ENCODE measurements at places on chromosomes 12 and 14. TPM values are rescaled to one million over a fixed set of nuclear protein-coding genes. Genes with fewer than 3 reads are reported as not detected.

SUDS3 gene
- 32.2 TPM for total RNA-seq

- no peaks in the 10 kb centered on the region for H3K4me1 ChIP-seq
- no peak for DNase-seq
- H3K36me3 ChIP-seq, result no peaks in the 10 kb centered on the region
- H3K27me3 ChIP-seq, result no peaks in the 10 kb centered on the region
- H3K4me3 ChIP-seq, result peak overlapping the region; percentile 2
- H3K27ac ChIP-seq, result no peak overlapping the region
These were observed 74.3 kb upstream of the CPM start for GRCh38 chr12:69007101-69007854.

AICDA gene
- total RNA-seq, result 0.41 TPM

IFNG gene
- not detected for total RNA-seq

DNA sequence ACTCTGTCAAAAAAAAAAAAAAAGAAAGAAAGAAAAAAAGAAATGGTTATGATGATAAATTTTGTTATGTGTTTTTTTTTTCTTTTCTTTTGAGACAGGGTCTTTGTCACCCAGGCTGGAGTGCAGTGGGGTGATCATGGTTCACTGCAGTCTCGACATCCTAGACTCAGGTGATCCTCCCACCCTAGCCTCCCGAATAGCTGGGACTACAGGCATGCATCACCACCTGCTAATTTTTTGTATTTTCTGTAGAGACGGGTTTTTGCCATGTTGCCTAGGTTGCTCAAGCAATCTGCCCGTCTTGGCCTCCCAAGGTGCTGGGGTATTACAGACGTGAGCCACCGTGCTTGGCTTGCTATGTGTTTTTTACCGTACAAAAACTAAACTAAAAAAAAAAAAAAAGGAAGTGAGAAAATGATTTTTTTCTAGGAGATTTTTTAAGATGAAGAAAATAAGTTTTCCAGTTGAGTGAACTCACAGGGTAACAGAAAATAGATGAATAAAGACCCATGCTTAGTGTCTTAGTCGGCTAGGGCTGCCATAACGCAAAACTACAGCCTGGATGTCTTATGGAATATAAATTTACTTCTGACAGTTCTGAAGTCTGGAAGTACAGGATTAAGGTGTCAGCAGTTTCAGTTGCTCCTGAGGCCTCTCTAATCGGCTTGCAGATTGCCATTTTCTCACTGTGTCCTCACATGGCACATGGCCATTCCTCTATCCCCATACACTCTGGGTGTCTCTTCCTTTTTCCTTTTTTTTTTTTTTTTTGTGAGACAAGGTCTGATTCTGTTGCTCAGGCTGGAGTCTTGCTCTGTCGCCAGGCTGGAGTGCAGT is 13.2 kb upstream of the APOF start:
- H3K36me3 ChIP-seq, result no peaks in the 10 kb centered on the region
- no peaks in the 10 kb centered on the region for H3K27me3 ChIP-seq
- no peak overlapping the region for H3K27ac ChIP-seq
- DNase-seq, result no peak

Data from uterus (tissue), 4 donors.